Activated naive CD4-positive, alpha-beta T cell treated with anti-CD3 and anti-CD28 coated beads, Interleukin-2, amount 10 ng/mL, durations not matched to agents 7 days and 5 days (primary cell): ENCODE measurements at places on chromosomes 4 and X.
A peak's percentile ranks its signal among the peaks of the same experiment; 100 is the strongest.

GRCh38 chr4:27917381-27917780 lies 1056.7 kb downstream of the STIM2 start:
- DNase-seq, result no peak

DNA sequence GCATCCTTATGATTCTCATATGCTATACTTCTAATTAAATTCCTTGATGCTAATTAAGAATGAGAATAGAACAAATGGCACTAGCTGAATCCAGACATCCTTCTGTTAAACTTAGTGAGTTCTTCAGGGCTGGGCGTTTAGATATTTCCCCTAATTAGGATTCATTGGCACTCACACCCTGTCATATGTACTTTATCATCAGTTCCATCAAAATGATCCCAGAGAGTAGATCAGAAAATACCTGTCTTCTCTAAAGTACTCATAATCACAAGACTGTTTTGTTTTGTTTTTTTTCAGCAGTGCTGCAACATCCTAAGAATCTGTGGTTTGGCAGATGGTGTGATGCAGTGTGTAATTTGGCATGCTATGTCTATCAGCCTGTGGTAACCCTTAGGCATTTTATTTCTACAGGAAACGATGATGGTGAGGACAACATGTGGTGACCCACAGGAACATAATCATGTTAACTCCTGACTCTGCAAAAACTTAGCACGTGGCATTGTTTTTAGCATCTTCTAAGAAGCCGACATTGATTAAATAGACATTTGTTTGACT lies 2528.4 kb downstream of the ARAP2 start:
- DNase-seq, result no peak

GRCh38 chr4:112823156-112823555 lies 186.2 kb downstream of the LARP7 start:
- no peak for DNase-seq

DNA sequence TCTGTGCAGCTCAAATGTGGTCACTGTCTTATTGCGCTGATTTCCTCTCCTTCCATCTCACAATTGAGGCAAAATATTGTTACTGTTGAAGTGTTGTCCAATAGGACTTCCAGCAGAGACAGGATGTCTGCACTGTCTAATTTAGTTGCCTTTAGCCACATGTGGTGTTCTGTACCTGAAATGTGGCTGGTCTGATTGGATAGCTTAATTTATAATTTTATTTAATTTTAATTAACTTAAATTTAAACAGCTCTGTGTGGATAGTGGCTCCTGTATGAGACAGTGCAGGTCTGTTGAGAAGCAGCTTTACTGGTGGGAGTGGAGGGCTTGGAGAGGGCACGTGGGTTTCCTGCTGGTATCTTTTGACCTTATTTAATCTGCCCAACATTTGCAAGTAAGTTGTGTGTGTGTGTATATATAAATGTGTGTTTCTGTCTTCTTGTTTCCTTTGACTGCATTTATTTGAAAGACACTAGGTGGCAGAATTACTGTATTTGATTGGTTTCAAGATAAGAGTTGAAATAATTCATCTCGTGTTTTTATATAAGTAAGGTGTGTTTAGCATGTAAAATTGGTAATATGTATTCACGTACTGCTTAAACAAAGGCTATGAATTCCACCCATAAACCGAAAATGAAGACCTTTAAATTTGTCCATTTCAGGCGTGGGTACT lies 55.3 kb upstream of the MSANTD1 start:
- no peak for DNase-seq

GRCh38 chr4:153249199-153250041 lies 45.2 kb downstream of the TRIM2 start:
- peak; percentile 88 for DNase-seq

GRCh38 chr4:185471235-185472102 lies at the start of gene CCDC110:
TSS of gene CCDC110 (minus strand) at chr4:185471733. CDS start at chr4:185471683, 50 bp downstream.
- peak; percentile 92 for DNase-seq

DNA sequence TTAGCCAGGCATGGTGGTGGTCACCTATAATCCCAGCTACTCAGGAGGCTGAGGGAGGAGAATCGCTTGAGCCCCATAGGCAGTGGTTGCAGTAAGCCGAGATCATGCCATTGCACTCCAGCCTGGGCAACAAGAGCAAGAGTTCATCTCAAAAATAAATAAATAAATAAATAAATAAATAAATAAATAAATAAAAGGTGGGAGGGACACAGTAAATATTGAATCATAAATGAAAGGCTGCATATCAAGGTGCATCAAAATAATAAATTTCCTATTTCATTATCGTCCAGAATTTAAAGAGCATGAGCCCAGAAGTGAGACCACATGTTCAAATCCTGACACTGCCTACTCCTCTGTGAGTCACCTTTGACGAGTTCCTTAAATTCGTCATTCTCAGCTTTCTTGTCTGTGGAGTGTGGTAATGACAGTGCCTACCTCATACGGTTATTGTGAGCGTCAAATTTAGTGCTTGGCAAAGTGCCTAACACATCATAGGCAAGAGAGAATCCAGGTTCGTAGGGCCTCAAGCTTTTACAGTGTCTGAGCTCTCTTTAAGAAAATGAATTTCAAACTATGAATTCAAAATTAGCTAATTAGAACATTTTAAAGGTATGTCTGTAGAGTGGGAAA lies 49.9 kb downstream of the IL15 start:
- DNase-seq, result no peak

GRCh38 chrX:81412428-81412827 lies 210.5 kb downstream of the SH3BGRL start:
- no peak for DNase-seq

- DNase-seq, result no peak
Observed at GRCh38 chr4:102103368-102103767, 241.9 kb downstream of the SLC39A8 start.

DNA sequence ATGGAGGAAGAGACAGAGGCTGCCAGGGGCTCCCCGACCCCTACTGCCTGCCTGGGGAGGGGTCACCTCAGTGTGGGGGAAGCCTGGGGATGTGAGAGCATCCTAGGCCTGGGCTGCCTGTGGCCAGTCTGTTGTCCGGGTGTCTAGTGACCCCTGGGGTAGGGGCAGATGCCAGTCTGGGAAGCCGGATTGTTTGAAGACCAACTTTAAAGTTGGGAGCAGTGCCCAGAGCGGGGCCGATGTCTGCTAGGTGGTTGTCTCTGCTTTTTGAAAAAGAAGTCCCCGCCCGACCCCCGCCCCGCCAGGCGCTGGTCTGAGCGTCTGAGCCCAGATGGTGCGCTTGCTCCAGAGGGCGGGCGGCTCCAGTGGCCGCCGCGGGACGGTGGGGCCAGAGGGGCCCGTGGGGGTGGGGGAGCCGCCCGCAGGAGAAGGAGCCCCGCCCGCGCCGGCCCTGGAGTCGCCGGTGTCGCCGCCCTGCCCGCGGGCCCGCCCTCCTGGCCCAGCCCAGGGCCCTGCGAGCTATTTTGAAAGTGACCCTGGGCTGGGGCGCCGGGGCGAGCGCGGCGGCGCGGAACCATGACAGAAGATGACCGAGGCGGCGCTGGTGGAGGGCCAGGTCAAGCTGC lies at the start of gene DOK7:
TSS of gene DOK7 (plus strand) at position 517 of the 626 bp plus-strand sequence. CDS start at position 587, 70 bp downstream.
- no peak for DNase-seq

DNA sequence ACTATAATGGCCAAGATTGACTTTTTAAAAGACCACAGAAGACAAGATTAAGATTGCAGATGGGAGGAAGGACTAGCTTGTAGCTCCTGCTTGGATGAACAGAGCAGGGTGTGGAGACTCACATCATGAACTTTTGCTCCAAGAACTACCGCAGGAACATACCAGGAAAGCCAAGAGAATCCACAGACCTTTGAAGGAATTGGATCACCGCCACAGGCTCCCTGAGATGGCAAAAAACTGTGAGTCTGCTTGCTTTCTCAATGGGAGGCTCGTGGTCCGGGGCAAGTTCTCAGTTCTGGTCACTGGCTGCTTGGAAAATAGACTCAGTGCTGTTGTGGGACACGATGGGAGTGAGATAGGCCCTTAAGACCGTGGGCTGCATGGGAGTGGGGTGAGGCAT lies 276.6 kb downstream of the CCSER1 start:
- no peak for DNase-seq

- DNase-seq, result no peak
Observed at GRCh38 chr4:126779001-126779400, 853.8 kb upstream of the INTU start.

DNA sequence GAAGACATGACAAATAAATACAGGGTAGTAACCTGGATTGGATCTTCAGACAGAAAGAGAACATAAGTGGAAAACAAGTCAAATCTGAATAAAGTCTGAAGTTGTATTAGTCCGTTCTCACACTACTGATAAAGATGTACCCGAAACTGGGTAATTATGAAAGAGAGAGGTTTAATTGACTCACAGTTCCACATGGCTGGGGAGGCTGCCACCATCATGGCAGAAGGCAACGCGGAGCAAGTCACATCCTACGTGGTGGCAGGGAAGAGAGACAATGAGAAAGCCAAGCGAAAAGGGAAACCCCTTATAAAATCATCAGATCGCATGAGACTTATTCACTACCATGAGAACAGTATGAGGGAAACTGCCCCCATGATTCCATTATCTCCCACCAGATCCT lies 82.8 kb downstream of the USP46 start:
- DNase-seq, result no peak

DNA sequence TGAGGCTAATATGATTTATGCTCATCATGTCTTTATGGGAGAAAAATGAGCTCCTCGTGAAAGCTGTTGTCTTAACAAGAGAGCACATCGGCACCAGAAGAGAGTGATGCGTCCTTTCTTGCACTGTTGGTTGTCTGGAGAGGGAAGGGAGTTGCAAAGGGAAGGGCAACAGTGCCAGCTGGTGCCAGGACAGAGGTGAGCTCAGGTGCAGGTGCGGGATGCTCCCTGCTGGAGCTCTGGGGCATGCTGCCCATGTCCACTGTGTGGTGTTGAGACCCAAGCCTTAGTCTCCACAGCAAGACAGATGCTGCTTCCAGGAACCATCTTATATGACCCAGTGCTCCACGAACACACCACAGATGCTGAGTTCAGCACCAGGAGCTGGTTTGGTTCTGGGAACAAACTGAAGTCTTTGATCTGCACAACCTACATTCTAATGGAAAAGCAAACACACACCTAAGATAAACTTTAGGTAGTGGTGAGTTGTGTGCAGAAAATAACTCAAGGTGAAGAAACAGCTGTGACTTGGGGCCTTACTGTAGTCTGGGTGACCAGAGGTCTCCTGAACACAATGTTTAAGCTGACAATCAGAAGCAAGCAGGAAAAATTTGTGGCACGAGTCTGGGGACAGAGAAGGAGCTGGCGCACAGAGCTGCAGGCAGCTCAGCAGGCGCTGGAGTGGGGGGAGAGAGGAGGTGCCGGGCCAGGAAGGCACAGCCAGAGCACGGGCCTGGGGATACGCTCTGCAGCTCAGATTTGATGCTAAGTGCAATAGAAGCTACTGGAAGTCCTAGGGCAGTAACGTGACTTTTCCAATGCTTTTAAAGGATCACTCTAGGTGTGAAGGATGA lies 73.2 kb downstream of the HAUS3 start:
- DNase-seq, result no peak

GRCh38 chr4:20391198-20391597 lies 139.5 kb downstream of the SLIT2 start:
- no peak for DNase-seq

GRCh38 chr4:184851886-184852285 lies 26.1 kb upstream of the ACSL1 start:
- no peak for DNase-seq

- DNase-seq, result no peak
Observed at GRCh38 chr4:95694411-95694810, 145.5 kb upstream of the PDHA2 start.

GRCh38 chr4:56874166-56874565 lies 33.5 kb upstream of the REST start:
- DNase-seq, result no peak

- no peak for DNase-seq
Observed at GRCh38 chr4:109389369-109390114, 44.1 kb upstream of the SEC24B start.

GRCh38 chr4:2036866-2037265 lies 22.3 kb upstream of the NAT8L start:
- no peak for DNase-seq

DNA sequence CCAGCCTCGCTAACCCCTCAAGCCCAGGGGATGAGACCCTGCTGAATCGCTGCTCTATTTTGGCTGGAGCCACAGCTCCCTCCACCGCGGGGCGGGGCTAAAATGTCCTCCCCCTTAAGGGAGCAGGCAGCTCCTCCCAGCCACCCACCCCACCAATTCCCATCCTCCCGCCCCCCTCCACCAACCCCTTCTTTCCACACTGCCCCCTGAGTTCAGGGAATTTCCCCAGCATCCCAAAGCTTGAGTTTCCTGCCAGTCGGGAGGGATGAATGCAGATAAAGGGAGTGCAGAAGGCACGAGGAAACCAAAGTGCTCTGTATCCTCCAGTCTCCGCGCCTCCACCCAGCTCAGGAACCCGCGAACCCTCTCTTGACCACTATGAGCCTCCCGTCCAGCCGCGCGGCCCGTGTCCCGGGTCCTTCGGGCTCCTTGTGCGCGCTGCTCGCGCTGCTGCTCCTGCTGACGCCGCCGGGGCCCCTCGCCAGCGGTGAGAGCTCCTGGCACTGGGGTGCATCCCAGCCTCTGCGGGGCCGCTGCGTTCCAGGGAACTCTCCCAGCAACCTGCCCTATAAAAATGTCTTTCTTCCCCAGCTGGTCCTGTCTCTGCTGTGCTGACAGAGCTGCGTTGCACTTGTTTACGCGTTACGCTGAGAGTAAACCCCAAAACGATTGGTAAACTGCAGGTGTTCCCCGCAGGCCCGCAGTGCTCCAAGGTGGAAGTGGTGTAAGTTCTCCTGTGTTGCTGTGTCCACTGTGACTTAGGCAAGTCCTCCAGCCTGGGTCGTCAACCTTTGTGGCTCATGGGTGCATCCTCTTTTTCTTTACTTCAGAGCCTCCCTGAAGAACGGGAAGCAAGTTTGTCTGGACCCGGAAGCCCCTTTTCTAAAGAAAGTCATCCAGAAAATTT lies at the start of gene CXCL6:
TSS of gene CXCL6 (plus strand) at position 306 of the 907 bp plus-strand sequence. CDS start at position 379, 73 bp downstream.
- no peak for DNase-seq

GRCh38 chr4:7806338-7807090 lies 133.1 kb downstream of the AFAP1 start:
- DNase-seq, result no peak

GRCh38 chrX:70444326-70444945 lies at the start of gene DLG3:
TSS of gene DLG3 (plus strand) at chrX:70444835. CDS start at chrX:70445202, 367 bp downstream.
- DNase-seq, result peak; percentile 26

DNA sequence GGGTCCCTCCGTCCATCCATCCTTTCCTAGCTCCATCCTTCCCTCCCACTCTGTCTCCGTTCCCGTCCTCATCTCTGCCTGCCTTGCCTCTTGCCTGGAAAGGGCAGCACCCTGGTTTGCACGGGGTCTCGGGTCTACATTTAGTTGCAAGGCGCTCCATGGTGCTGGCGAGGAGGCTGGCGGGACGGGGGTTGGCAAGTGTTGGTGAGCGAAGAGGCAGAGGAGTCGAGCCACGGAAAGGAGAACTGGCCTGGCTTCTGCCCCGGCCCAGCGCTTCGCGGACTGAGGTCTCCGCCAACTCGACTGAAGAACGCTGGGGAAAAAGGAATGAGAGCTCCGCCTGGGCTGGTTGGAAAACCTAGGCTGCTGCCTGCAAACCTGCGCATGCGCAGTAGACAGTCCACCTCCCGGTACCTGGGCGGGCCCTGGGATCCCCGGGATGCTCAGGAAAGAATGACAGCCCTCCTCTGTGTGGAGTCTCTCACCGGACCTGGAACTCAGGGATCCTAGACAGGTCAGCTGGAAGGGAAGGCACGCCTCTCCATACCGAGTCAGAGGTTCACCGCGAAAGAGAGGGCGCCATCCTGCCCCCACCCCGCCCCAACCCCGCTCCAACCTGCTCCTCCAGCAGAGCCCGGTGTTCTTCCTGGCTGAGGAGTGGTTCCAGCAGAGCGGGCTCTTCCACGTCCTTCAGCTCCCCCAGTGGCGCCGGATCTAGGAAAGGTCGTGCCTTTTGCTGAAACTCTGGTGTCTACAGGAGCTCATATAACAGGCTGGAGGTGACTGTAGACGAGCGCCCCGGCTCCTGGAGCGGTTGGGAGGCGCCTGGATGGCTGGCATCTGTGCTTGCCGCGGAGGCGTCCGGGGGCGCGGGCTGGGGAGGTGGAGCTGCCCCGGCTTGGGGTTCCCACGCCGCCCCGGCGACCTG lies 6.0 kb downstream of the FRG2 start:
- DNase-seq, result peak; percentile 25
